ENCODE measurements at places on chromosomes 1 and 21.

- H3K36me3 ChIP-seq = no peaks in the 10 kb centered on the region
- peaks cover 9% of the 10 kb centered on the region for H3K4me1 ChIP-seq
- H3K27ac ChIP-seq = no peak overlapping the region
- DNase-seq = no peak
- H3K4me3 ChIP-seq = no peak overlapping the region
Measured at GRCh38 chr1:75129983-75130789, 4.0 kb upstream of the LHX8 start.

- H3K4me1 ChIP-seq = peaks cover 3% of the 10 kb centered on the region
- DNase-seq = no peak
- no peaks in the 10 kb centered on the region for H3K27me3 ChIP-seq
- H3K4me3 ChIP-seq = no peak overlapping the region
- H3K36me3 ChIP-seq = no peaks in the 10 kb centered on the region
Measured at GRCh38 chr21:35614396-35614921, 445.9 kb downstream of the SETD4 start.

DNA sequence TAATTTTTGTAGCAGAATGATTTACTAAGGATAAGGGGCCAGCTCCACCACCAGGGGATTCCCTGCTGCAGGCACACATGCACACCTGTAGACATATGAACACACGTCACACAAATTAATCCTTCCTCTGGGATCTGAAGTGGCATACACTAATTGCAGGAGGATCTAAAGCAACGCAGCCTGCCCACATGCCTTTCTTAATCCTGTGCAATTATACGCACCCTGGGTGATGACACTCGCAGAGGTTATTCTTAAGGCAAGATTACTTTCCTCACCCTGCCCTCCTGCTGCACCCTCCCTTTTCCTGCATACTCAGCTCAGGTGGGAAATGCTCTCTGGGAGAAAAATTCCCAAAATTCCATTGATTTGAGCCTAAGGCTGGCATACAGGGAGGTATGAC is 7.5 kb upstream of the LORICRIN start:
- no peak overlapping the region for H3K4me3 ChIP-seq
- H3K4me1 ChIP-seq = no peaks in the 10 kb centered on the region

GRCh38 chr1:230043081-230043480 is 24.0 kb upstream of the GALNT2 start:
- no peaks in the 10 kb centered on the region for H3K36me3 ChIP-seq
- H3K4me1 ChIP-seq = no peaks in the 10 kb centered on the region
- DNase-seq = no peak
